ENCODE measurements at places on chromosomes 4 and X.

GRCh38 chr4:174056959-174057358, 226.5 kb downstream of the FBXO8 start:
- DNase-seq = no peak

DNA sequence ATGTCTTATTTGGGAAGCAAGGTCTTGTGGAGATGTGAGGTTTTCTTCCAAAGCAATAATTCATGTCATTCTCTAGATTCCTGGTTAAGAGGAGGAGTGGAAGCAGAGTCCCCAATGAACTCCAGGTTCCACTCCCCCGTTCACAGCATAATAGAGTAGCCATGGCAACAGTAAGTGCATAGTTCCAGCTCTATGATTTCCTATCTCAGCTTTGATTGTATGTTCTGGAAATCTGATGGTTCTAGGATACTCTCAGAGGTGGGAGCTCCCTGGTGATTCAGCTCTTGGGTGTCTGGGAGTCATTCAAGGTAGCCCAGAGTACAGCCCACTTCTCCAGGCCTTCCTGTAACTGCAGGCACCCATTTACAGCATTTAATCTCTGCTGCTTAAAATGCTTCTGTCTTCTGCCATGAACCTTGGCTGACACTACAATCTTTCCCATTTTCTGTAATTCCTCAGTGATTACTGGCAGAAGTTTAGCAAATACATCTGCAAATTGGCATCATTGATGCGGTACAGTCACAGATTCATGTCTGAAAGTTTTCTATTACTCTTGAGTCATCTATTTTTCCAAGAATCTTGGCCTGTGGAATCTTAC, 242.0 kb downstream of the MAPK10 start:
- no peak for DNase-seq

DNA sequence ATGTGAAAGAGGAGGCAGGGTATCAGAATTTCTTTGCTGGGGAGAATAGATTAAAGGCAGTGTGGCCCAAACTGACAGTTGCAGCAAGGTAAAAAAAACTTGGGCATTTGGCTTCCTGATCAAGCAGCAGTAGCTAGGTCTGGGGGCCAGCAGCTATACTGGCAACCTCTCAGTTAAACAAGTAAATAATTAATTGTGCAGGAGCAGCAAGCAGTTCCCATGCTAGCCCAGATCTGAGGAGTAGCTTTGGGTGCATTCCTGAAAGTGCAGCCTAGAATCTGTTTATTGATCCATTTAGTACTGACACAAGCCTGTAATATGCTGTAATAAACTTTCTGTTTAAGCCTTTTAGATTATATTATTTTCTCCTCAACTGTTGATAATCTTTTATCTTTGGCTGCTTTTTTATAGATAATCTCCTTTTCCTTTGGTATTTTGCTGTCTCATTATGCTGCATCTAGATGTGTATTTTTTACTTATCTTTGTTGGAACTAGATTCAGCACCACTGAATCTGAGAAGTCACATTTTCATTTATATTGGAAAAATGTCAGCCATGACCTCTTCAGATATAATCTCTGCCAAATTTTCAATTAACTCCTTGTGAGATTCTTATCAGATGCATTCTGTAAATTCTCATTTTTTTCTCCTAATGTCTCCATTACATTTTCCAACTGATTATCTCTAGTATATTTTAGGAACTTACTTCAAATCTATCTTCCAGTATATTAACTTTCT, 276.3 kb downstream of the STPG2 start:
- no peak for DNase-seq

- DNase-seq = no peak
These were observed 654.2 kb downstream of the PCDH7 start for GRCh38 chr4:31374256-31374960.

- DNase-seq = no peak
These were observed 51.5 kb upstream of the GPRIN3 start for GRCh38 chr4:89358935-89359638.

DNA sequence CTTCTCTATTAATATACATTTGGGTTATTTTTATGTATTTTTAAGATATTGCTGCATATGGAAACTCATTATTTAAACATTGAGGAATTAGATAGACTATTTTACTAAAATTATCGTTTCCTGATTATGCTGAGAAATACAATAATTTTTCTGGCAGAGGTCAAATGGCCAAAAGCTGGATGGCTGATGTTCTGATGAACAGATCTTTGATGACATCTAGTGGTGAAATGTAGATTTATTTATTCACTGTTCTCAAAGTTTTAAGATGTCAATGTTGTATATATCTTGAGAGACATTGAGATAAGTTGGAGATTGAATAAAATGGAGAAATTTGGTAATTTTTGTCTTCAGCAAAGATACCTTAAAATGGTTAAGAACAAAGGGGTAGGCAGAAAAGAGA, 96.2 kb downstream of the UGT8 start:
- no peak for DNase-seq

DNA sequence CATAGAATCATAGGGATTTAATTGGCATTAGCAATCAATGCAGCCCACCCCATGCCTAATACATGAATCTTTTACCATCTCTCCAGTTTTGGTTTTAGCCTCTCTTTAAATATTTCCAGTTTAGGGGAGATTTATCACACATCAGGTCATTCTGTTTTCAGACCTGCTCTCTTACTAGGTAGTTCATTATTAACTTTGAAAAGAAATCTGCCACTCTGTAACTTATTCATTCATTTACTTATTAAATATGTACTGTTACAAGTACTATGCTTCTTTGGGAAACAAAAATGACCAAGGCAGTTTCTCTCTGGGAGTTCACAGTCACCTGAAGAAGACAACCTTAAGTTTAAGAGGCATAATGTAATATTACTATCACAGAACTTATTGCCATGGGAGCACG, 62.1 kb downstream of the USO1 start:
- DNase-seq = no peak

GRCh38 chr4:76095568-76095967, 21.1 kb downstream of the ART3 start:
- DNase-seq = no peak

DNA sequence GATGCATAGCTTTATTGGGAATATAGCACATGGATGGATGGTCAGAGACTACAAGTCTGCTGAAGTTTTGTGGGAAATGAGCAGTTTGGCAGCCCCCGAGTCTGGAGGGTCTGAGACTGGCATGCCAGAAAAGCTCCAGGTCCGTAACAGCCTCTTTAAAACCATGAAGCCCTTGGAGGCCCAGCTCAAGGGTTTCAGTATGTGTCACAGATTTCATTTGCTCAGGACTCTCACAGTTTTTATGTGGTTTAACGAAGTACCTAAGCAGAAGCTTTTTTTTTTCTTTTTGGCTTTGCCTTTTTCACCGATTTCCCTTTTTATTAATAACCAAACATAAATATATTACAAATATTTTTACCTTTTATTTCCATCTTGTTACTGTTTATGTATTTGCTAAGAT, 30.6 kb upstream of the TMEM184C start:
- DNase-seq = no peak

DNA sequence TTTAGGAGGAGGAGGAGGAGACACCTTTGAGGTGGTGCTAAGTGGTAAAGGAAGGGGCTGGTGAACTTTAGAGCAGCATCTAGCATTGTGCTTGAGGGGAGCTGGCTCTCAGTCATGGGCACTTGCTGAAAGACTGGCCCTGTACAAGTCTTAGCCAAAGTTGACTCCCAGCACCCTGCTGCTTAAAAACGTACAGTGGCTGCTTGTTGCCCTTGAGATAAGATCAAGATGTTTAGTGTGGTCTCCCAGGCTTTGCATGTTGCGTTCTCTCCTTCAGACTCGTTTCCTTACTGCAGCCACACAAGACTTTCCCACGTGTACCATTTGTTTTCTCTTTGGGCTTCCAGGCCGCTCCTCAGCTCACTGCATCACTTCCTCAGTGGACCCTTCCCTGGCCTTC, 1.8 kb downstream of the MED28 start:
- DNase-seq = no peak

- no peak for DNase-seq
These were observed 143.3 kb upstream of the RPS6KA3 start for GRCh38 chrX:20409991-20410390.

GRCh38 chr4:180341926-180342325, 1901.3 kb upstream of the TENM3 start:
- no peak for DNase-seq

GRCh38 chrX:47514533-47515235, 31.7 kb upstream of the ZNF41 start:
- DNase-seq = no peak

DNA sequence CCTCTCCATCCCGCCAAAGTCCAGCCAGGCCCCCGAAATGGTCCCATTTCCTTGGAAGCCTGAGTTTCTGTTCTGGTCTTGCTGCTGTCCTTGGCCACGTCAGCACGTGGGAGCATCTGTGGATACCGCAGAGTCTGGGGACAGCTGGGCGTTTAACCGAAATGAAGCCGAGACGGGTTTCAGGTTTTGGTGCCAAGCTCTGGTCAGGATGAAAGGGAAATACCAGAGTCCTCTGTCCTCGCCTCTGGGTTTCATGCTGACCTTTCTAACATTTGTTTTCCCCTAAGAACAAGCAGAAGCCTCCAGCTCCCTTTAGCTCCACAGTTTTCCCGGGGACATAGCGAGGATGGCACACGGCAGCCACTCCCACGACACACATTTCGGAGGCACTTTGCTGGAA, 19.7 kb downstream of the SHOX start:
- DNase-seq = no peak

- DNase-seq = no peak
These were observed 275.2 kb downstream of the SPRY1 start for GRCh38 chr4:123671636-123672404.

DNA sequence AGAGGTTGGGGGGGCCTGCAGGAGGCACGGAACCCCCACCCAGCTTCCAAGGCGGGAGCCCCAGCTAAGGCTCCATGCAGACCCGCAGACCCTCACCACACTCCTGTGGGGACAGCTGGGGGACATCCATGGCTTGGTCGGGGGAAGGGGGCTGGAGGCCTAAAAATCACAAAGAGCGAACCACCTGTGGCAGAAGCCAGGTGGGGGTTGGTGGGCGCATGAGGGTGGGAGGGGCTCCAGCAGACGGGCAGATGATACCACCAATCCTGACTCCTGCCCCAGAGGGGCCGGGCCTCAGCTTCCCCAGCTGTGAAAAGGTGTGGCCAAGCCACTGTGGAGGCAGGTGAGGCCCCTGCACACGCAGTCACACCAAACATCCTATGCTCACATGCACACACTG, 111.6 kb downstream of the FAM53A start:
- no peak for DNase-seq

DNA sequence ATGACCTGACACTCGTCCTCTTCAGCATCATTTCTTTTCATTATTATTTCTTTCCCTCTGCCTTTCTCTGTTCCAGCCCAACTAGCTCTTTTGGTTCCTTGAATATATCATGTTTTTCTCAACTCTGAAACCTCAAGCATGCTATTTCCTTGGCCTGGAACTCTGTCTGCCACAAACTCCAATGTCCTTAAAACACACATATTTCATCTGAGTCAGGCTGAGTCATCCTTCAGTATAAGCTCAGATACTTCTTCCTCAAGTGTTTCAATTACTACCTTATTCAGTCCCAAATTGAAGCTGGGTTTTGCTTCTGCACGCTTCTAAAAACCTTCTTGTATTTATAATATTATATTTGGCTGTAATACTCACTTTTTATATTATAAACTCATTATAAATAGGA, 424.2 kb downstream of the PDGFC start:
- DNase-seq = no peak

GRCh38 chr4:168648929-168649328, 152.1 kb downstream of the PALLD start:
- no peak for DNase-seq

DNA sequence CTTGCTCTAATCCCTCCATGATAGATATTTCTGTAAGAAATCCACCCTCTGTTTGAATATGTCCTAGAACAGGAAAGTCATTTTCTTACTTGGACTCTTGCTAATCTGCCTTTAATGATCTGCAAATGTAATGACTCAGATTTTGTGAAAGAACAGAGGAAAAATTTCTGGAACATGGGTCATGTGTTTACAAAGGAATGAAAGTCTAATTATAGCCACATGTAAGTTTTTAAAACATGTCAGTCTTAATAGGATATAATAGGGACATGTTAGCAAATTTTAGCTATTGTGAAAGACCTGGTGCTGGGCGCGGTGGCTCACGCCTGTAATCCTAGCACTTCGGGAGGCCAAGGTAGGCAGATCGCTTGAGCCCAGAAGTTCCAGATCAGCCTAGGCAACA, 47.6 kb downstream of the GRK4 start:
- DNase-seq = no peak

Data from activated effector memory CD4-positive, alpha-beta T cell treated with Interleukin-2 at 50 U/mL for 16 hours (primary cell).